Activated T-cell treated with anti-CD3 and anti-CD28 coated beads, Interleukin-2, amount 50 U/mL, for 24 hours (primary cell): ENCODE measurements at places on chromosomes 12 and 14.

- DNase-seq: no peak
Measured at GRCh38 chr14:60796434-60796833, 61.9 kb downstream of the MNAT1 start.

GRCh38 chr12:49818241-49818895, 9.8 kb downstream of the NCKAP5L start:
- DNase-seq: no peak

GRCh38 chr12:27537855-27538675, 14.1 kb downstream of the PPFIBP1 start:
- DNase-seq: no peak

GRCh38 chr12:48302161-48302911, 48.4 kb downstream of the ZNF641 start:
- no peak for DNase-seq

DNA sequence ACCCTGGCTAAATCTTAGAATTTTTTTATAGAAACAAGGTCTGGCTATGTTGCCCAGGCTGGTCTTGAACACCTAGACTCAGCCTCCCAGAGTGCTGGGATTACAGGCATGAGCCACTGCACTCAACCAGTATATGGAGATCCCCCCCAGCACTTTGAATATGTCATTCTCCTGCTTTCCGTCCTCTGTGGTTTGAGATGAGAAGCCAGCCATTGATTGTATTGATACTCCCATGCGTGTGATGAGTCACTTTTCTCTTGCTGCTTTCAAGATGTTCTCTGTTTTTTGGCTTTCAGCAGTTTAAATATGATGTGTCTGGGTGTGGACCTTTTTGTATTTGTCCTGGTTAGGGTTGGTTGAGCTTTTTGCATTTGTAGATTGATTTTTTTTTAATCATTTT, 75.2 kb upstream of the DNM1L start:
- no peak for DNase-seq

DNA sequence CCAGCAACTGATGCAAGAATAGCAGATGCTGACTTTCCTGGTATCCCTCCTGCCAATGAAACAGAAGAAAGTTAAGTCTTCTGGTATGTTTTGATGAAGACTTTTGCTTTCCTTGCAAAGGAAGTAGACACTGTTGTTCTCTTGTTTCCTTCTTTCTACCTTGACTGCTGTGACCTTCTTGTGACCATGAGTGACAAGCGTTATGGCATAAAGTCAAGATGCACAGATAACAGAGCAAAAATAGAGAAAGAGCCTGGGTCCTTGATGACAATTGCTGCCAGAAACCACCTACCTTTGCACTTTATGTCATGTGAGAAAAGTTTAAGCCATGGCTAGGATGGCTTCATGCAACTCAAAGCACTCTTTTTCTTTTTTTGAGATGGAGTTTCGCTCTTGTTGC, 49.2 kb upstream of the LTA4H start:
- DNase-seq: no peak

DNA sequence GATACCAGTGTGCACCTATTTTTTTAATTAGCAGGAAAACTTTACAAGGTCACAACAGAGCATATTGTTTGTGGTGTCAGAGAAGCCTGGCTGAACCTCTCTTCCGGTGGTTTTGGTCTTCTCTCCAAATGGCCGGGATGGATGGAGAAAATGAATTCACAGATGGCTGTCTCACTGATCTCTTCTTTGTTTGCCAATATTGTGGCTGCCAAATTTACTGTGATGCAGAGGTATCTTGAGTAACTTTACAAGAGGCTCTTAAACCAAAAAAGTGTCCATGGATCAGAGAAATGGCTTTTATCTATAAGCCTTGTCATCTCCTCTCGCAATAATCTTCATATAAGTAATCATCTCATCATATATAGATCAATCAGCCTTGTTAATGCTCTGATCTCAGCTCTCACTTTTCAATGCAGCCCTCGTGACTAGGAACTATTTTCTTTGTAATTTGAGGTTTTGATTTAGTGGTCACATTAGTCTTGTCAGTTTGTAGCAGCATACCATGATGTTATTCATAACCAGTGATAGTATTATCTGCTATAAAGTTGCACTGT, 308.1 kb downstream of the EGLN3 start:
- no peak for DNase-seq

GRCh38 chr14:20781803-20782202, 735 bp downstream of the RNASE6 start:
- DNase-seq: peak; percentile 35

DNA sequence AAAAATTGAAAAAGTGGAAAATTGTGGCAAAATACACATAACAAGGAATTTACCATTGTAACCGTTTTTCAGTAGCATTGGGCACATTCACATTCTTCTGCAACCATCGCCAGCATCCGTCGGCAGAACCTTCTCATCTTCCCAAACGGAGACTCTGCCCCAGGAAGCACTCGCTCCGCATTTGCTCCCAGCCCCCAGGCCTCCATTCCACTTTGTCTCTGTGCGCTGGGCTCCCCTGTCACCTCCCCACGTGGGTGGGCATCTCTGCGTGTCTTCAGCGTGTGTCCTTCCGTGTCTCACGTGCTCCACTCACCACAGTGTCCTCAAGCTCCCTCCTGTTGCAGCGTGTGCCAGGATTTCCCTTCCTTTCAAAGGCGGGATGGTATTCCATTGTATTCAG, 9.9 kb downstream of the GPR132 start:
- no peak for DNase-seq

DNA sequence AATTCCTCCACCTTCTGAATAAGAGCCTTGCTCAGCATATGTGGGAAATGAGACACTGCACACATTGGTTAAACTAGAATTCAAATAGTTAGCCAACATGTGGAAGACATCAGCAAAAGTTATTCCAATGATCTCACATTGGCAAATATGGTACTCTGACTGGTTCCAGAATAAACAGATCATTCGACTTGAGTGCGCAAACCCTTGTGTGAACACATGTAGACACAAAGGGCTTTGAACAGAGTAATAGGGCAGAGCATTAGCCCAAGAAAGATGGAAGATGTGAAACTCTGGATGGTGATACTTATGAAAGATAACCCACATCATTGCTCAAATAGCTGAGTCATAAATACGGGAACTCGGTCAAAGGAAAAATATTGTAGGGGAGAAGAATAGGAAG, 1133.4 kb upstream of the SEL1L start:
- DNase-seq: no peak

GRCh38 chr12:12331244-12331771, 18.7 kb downstream of the MANSC1 start:
- DNase-seq: no peak

DNA sequence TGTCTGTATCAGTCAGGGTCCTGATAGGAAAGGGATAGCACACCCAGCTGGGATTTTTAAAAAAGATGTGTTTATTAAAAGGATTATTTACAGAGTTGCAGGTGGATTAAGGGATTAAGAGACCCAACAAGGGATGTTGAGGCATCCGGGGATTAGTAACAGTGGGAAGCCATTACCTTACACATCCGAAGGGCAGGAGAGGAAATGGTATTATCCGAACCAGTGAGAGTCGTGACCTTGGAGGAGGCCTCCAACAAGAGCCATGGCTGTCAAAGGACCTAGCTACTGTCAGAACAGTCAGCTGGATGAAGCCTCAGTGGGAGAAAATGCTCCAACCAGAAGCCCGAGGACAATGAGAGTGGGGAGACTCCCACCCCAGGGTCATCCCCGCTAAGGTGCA, 146.3 kb upstream of the KRAS start:
- DNase-seq: no peak

GRCh38 chr12:124466216-124467128, 100.9 kb downstream of the NCOR2 start:
- DNase-seq: peak; percentile 88

GRCh38 chr14:93012951-93013719, 90.2 kb downstream of the CHGA start:
- no peak for DNase-seq

- DNase-seq: no peak
Measured at GRCh38 chr12:42741771-42742510, 152.4 kb upstream of the PRICKLE1 start.

DNA sequence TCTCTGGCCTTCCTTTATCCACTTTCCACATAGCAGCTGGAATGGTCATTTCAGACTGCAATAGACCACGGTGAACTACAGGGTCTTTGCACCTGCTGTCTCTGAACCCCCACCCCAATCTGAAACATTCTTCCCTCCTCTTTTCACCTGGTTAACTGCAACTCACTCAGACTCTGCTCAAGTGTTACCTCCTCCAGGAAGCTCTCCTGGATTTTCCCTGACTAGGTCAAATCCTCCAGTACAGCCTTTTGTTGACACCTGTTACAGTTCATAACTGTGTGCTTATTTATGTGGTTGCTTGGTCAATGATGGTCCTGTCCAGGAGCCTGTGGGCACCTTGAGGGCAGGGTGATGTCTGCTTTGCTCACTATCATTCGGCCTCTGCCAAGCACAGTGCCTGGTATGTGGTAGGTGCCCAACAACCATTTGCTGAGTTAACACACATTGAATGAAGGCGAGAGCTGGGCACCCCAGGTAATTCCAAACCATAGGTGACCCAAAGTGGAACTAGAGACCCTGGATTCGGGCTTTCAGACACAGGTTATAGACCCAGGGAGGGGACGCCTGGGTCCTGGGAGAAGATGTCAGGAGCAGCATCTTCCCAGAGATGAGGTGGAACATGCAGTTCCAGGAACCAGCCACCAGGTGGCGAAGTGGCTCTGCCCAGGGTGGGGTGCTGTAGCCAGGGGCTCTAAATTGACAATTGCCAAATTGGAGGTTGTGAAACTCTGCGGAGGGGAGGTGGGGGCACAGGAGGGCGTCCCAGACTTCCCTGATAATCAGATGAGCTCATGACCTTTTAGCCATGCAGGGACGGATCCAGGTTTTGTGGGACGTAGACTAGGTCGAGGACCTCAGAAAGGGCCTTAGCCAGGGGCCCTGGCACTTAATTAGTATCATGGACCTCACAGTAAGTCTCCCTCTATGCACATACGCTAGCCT, 28.1 kb downstream of the TRPV4 start:
- peak; percentile 81 for DNase-seq

- DNase-seq: no peak
Measured at GRCh38 chr14:77189479-77189878, 7.9 kb downstream of the TMEM63C start.

GRCh38 chr12:48998497-48999353, 450 bp downstream of the DDN start:
- DNase-seq: peak; percentile 58
